Foreskin fibroblast (primary cell): ENCODE measurements at places on chromosomes 2 and 18.

DNA sequence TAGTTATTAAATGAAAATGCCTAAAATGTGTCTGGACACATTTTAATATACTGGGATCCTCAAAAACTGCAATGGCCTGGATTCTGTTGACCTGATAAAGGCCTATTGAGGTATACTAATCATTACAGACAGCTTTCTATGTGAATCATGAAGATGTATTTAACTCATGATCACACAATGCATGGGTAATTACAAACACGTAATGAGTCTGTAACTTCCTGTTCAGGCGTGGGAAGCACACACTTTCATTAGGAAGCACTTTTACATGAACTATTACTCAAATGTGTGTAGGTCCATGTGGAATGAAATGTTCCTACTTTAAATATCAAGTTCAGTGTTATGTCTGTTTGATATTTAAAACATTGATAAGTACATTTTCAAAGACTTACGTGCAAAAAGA is 108.7 kb downstream of the NCKAP5 start:
- no peak for DNase-seq

DNA sequence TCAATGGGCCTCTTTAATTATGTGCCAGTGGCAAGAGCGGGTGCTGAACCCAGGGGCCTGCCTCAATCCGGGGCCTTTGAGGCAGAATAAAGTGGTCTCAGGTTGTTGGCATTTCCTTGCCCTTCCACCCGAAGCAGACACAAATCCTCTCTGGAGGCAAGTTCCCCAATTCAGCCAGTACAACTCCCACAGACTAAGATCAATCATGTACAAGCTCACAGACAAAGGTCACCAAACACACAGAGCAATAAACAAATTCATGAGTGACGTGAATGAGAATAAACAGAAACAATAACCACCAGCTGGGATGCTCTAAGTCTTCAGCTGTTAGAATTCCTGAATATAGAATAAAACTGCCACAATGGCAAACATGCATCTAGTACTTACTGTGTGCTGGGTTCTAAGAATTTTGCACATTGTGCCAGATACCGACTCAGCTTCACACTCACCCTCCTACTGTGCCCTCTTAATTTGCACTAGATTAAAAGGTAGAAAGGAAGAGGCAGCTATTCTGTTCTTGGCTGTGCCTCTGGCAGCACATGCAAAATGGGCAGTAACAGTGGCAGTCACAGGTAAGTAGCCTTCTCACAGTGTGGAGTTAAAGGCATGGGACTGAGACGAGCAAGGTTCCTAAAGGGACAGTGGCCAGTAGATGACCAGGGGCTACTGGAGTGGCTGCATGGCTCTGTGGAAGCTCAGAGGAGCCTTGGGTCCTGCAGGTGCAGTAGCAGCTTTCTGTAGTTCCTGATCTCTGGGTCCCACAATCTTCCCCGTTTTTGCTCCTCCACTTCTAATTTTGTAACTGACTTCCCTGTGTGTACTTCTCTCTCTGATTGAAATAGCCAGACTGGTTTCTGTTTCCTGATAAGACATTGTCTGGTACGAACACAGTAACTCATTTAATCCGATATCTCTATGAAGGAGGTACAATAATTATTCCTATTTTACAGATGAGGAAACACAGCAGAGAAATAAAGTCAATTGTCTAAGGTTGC is 34.6 kb upstream of the IL1B start:
- no peak for DNase-seq

DNA sequence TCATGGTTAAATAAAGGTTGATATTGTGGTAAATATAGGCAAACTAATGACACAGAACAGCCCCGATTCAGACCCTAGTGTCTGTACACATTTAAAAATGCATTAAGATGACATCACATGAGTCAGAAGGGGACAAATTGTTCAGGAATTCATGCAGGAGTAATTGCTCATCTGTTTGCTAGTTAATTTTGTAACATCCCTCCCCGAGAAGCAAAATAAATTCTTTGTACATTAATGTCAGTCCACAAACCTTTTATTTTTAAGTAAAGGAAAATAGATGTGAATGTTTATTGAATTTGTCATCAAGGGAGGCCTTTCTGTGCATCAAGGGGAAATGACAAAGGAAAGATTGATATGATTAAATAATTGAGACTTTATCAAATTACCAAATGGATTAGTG is 69.9 kb downstream of the SH3BP4 start:
- peak; percentile 93 for DNase-seq

DNA sequence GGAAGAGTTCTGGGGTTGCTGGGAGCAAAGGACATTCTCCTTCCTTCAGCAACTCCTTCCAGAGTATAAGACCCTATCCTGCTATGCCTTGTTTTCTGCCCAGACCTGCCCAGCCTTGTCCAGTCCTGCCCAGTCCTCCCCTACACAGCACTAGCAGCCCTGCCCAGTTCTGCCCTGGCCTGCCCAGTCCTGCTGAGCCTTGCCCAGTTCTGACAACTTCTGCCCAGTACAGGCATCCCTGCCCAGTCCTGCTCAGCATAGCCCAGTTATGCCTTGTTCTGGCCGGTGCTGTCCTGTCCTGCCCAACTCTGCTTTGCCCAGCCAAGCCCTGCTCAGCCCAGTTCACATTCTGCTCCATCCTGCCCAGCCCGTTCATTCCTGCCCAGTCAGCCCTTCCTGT is 44.9 kb upstream of the ALK start:
- DNase-seq, result no peak

DNA sequence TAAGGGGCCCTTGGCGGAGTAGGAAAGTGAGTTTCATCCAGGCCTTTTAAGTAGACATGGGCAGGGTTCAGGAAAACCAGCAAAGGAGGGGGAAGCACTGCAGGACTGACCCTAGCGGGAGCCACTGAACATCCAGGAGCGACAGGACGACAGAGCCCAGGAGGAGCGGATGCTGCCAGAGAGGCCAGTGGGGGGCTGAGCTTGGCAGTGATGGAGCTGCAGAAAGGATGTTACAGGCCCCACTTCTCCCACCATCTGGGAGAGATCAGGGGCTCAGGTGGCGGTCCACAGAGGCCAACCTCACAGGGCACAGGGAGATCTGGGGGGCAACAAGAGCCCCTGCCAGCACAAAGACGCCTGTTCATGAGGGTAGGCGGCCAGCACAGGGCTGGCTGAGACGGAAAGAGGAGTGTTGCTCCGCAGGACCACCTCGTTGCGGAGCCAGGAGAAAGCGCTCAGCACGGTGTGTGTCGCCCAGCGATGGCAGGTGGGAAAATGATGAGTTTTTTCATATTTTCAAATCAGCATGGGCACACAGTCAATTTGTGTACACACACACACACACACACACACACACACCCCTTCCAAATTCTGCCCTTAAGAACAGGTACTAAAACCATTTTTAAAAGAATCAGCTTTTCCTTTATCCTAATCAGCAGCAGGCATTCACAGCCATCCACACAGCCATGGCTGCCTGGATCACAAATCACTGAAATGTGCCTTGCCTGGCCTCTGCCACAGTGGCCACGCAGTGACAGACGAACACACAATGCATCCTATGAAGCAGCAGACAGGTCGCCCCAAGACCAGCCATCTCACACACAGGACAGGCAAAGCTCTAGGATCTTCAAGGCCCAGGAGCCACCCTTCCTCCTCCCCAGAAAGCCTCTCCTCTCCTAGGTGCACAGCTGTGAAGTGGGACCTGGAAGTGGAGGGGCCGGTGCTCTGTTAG is 63.2 kb downstream of the NDUFA10 start:
- no peak for DNase-seq

- DNase-seq, result peak; percentile 32
Measured at GRCh38 chr2:71545572-71546274, 92.4 kb downstream of the DYSF start.

- peak; percentile 7 for DNase-seq
Measured at GRCh38 chr2:183081911-183082310, 3.4 kb downstream of the DUSP19 start.

DNA sequence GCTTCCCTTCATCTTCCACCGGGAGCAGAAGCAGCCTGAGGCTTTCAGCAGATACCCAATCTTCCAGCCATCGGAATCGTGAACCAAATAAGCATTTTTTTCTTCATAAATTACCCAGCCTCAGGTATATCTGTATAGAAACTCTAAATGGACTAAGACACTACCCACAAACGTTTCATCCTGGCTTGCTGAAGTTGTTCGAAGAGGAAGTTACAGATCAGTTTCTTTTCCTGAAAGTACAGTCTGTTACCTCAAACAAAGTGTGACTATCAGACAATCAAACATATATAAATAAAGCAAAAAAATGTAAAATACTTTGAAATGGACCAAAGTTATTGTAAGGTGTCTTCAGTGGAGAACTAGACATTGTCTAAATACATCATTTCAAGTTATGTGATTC is 97.9 kb downstream of the MREG start:
- DNase-seq, result no peak

DNA sequence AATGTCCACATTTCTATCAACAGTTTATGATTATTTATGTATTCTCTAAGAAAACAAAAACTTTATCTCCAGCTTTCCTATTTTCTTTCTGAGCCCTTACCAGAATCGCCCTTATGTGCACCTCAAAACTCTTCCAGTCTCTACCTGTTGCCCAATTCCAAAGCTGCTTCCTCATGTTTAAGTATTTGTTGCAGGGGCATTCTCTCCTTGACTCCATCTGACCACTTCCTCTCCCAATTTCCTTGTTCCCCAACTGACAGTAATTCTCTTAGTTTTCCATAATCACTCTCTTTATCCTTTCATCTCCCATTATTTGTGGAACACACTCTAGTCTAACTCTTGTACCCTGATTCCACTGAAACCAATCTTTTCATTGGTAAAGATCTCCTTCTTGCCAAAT is 105.4 kb upstream of the RBBP8 start:
- DNase-seq, result no peak

- DNase-seq, result no peak
Measured at GRCh38 chr2:44817256-44817655, 124.2 kb upstream of the SIX3 start.
